ENCODE measurements at places on chromosomes 16 and 17.

DNA sequence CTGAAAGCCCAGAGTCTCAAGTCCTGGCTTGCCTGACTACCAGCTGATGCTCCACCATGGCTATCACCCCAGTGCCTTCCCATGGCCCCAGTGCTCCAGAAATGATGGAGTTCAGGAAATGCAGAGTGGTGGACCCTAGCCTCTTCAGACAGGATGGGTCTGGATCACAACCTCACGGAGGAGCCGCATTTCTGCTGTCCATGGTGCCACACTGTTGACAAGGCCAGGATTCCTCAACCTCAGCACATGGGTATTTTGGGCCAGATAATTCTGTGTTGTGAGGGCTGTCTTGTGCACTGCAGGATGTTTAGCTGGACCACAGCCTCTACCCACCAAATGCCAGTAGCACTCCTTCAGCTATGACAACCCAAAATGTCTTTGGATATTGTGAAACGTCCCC lies 6.7 kb upstream of the CRHR1 start:
- no peak for DNase-seq

DNA sequence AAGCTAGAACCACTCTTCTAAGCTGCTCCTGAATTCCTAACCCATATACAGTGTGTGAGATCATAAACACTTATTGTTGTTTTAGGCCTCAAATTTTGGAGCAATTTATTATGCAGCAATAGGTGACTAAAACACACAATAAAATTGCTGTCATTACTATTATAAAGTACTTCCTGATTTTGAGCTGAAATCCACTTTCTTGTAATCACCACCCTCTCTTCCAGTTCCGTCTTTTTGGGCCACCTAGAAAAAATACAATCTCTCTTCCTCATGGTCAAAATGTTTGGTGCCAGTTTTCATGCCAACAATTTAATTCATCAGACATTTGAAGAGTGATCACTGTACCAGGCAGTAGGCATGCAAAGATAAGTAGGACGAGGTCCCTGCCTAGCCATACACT lies 43.3 kb upstream of the NF1 start:
- DNase-seq: no peak

DNA sequence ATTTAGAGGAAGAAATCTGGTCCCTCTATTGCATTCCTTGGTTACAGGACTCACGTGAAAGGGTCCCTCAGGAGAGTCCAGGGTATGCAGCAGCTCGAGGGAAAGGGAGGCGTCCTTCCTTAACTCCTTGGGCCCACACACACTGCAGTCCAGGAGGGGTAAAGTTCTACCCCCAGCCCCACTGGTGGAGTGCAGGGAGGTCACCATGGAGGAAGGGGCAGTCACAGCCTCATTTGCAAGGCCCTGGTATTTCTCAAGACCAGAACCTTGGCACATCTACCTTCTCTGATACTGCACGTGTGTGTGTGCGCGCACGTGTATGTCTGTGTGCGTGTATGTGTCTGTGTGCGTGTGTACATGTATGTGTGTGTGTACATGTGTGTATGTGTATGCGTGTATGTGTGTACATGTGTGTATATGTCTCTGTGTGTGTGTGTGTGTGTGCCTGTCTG lies 11.1 kb downstream of the HIC1 start:
- DNase-seq: no peak

DNA sequence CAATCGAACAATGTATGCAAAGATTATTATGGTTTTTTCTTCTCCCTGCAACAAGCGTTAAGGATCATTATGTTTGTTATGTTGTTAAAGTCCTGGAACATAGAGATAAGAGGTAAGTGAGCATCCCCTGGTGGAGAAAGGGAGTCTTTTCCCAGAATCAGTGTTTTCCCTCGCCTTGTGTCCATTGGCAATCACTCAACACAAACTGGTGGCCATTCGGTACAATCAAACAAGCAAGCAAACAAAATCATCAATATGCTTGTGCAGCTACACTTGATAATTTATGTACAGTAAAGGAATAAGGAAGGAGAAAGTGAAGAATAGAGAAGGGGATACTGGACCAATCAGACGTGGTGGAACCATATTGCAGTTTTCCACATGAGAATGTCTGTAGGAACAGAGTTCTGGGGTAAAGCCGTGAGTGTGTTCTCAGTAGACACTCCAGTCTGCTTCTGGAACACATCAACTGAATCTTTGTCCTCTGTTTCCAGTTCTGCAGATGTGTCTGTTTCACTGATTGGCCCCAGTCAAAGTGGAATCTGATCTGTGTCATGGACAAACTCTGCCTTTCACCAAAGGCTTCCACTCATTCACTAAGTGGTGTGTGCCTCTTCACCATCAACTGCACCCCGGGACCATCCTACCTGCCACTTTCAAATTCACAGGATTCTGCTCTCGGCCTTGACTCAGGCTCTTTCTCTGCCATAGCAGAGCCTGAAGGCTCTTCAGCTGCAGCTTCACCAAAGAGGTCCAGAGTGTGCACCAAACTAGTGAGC lies 169.5 kb downstream of the AHSP start:
- DNase-seq: no peak

GRCh38 chr17:69213059-69213813 lies 15.4 kb downstream of the ABCA10 start:
- DNase-seq: no peak

DNA sequence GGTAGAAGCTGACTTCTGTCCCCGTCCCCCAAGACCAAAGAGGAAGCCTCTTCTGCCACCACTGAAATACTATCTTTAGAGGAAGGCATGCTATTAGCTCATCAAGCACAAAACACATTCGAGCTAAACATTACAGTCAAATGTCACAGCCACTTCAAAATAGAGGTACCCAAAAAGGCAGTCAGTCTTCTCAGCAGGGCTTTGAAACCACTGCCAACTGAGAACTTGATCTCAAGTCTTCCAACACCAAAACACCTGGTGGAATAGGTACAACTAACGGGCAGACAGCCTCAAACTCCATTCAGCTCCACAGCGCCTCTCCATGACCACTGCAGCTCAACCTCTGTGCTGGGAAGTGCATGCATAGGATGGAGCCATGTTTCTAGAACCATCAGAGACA lies 36.0 kb downstream of the ZFHX3 start:
- no peak for DNase-seq

- DNase-seq: no peak
Measured at GRCh38 chr17:28839221-28839620, 3.4 kb downstream of the FAM222B start.

DNA sequence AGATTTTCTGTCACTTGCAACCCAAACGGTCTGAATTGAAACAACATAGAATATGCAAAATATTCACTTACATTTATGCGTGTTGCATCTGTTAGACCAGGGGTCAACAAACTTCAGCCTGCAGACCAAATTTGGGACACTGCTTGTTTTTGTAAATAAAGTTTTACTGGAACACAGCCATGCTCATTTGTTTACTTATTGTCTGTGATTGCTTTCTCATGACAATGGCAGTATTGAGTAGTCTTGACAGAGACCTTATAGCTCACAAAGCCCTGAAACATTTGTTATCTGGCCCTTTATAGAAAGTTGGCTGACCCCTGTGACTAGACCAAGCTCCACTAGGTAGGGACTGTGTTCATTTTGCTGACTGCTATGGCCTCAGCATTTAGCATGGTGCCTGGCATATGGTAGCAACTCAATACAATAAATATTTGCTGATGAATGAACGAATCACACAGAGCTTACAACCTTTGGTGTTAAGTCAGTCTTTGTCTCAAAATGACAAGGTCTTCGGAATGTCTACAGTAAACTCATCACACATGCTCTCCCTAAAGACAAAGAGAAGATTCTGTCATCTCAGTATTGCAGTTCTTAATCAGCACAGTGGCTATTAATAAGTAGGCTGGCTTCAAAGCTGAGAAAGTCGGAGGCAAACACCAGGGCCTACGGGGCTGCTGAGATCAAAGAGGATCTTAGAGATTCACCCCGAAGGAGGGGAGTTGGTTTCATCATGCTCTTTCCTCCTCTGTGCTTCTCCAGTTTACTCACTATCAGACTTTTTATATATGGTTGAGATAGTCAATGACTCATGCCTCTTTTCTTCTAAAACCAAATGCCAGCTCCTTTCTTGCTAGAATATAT lies 95.2 kb upstream of the AXIN2 start:
- DNase-seq: no peak

DNA sequence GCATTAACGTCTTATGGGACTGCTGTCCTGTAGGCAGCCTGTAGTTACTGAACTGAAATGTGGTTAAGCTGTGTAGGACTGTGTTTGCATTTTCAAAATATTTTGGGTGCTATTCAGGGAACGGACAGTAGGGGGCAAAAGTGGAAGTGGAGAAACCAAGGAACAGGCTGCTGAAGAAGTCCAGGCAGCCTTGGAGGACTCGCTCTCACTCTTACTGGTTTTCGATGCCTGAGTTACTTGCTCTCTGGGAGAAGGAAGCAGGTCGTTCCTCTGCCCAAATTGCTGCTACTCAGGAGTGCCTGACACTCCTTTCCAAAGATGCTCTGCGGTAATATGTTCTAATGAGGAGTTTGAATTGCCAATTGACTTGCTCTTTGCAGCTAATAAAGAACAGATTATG lies 64.5 kb upstream of the RBFOX1 start:
- no peak for DNase-seq

DNA sequence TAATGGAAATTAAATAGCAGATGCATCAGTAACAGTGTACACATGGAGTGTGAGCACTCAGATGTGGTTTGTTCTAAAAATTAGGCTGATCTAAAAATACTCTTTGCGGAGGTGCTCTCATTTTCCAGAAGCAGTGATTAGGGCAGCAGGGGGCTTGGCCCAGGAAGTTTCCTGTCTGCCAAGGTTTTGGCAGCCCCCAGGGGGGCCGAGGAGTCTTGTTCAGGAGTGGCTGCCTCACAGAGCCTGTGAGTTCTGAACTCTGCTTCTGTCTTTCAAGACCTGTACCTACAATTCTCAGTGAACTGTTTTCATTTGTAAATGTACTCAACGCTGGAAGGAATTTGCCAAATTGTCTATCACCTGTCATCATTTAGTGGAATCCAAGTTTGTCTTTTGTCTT lies 388.4 kb upstream of the CDH11 start:
- DNase-seq: no peak

- DNase-seq: no peak
Measured at GRCh38 chr16:69818891-69819545, 56.9 kb downstream of the WWP2 start.

- no peak for DNase-seq
Measured at GRCh38 chr16:2210009-2210332, 692 bp downstream of the BRICD5 start.

- no peak for DNase-seq
Measured at GRCh38 chr16:27222249-27223225, 19.2 kb downstream of the KDM8 start.

DNA sequence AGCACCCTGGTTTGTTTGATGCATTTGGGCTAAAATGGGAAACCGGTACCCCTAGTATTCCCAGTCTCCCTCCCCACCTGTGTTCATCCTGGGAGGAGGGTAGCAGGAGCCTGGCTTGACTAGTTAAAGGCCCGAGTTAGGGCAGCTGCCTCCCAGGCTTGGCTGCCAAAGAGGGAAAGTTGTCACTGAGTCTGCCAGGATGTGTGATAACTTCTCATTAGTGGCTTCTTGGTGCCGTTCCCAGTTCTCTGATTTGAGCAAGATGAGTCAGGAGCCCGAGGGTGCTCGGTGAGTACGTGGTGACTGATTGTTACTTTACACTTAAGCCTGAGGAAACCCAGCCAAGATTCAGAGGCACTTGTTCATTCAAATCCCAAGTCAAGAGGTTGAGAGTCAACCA lies 2.5 kb downstream of the KRT32 start:
- no peak for DNase-seq

DNA sequence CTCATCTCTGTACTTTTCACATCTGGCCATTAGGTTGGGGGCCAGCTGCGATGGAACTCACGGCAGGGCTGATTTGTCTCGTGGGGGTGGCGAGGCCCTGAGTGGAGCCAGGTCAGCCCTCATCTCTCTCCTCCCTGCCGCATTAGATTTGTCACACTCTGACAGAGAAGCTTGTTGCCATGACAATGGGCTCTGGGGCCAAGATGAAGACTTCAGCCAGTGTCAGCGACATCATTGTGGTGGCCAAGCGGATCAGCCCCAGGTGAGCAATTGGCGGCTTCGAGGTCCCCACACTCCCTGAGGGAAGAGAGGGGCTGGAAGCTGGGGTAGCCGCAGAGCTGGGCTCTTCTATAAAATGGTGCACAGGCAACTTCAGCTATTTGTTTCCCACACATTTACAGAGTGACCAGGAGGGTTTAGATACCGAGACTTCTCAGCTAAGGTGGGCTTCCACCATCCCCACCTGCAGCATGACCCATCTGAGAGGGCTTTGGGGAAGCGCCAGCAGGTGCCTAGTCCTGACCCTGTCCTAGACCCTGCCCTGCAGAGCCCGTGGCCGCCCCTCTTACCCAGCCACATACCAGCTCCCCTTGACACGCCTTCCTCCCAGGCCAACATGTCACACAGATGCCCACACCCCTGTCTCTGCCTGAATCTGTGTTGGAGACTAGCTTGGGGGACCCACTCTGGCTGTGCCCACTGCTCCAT lies 8.4 kb downstream of the TMEM98 start:
- no peak for DNase-seq

DNA sequence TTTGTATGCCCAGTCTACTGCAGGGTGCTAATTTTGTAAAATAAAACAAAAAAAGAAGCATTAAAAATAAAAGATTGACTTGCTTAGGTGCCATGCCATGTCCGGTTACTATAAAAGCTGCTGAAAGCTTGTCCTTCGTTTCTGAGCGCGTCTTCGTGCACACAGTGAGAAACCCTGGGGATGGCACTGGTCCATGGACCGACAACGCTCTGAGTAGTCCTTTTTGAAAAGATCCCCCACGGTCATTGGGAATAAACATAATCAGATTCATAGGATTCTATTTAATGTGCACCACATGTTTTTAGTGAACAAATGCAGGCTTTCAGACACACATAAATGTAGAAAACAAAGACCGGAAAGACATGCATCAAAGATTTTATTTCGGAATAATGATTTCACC lies 146.3 kb downstream of the XYLT1 start:
- no peak for DNase-seq

- no peak for DNase-seq
Measured at GRCh38 chr17:76670718-76671122, 27.2 kb upstream of the ST6GALNAC1 start.

DNA sequence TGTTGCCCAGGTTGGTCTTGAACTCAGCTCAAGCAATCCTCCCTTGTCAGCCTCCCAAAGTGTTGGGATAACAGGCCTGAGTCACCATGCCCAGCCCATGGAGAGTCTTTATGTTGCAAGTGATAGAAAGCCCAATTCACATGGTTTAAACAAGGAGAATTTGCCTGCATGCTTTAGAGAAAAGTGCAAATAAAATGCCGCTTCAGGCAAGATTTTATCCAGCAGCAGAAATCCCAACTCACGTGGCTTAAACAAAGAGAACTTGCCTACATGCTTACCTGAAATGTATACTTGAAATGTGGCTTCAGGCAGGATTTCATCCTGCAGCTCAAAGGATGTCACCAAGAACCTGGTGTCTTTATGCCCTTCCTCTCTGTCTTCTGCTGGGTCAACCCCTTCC lies 28.8 kb upstream of the XYLT2 start:
- no peak for DNase-seq

DNA sequence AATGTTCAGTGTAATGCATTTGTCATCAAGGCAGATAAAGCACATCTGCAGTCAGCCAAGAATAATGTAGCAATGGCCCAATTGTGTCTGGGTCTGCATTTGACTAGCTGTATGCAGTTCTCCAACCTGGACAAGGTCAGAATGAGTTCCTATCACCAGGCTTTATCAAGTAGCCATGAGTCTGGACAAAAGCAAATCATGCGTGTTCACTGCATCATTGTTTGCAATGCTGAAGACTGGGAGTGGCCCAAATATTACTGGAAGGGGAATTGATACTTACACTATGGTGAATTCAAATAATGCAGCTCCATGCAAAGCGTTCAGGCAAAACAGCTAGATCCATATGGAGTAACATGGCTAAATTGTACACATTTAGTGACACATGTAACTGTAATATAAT lies 250.9 kb downstream of the TOX3 start:
- no peak for DNase-seq

All from stimulated activated CD8-positive, alpha-beta memory T cell treated with anti-CD3 and anti-CD28 coated beads, Interleukin-4, amount 100 ng/mL, for 1 hour (primary cell).